ENCODE measurements at places on chromosomes 3 and 15.
A peak's percentile ranks its signal among the peaks of the same experiment; 100 is the strongest.

DNA sequence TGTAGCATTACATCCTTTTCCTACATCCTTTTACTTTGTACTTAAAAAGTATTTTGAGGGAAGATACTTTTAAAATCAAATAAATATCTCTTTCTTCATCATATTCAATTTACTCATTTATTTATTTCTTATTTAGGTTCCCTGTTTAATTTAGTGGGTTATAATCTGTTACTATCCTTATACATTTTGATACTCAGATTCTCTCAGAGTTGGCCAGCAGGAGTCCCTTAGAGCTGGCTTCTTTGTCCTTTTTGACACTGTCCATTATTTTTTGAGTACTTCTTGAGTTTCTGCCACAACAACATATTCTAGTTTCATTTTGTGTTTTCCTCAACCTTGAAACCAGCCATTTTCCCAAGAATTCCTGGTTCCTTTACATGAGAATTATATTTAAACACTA lies 111.6 kb upstream of the DCBLD2 start:
- no peak for DNase-seq

- DNase-seq = no peak
These were observed 36.2 kb downstream of the RBPMS2 start for GRCh38 chr15:64739156-64739555.

- DNase-seq = no peak
These were observed 54.9 kb downstream of the OCA2 start for GRCh38 chr15:28044121-28044672.

- DNase-seq = no peak
These were observed 165.7 kb downstream of the P3H2 start for GRCh38 chr3:189954733-189955665.

DNA sequence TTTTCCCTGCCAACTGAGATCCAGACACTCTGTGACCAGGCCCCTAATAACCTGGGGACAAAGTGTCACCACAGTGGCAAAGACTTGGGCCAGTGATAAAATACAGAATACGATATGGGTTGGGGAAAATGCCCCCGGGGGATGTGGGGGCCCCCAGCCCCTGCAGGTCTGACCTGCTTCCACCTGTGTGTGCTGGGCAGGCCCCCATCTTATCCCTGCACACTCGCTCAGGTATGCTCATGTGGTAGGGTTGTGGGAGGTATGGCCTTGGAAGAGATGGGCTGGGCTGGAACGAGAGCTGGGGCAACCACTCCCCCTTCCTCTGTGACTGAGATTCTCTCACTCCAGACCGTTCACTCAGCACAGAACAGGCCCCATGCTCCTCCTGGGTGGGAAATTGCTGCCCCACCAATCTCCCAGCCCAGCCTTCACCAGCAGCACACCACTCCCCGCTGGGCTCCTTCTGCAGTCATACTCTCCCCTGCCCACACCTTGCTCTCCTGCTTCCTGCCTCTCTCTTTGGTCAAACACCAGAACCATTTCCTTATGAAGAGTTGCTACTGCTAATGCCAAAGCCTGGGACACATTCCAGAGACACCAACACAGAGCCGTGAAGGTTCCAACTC lies 9.6 kb upstream of the CPEB1 start:
- no peak for DNase-seq

- DNase-seq = peak; percentile 29
These were observed 17.1 kb upstream of the SKIC8 start for GRCh38 chr15:78316283-78317083.

GRCh38 chr15:32034106-32034505 lies 3.8 kb downstream of the CHRNA7 start:
- DNase-seq = no peak

- DNase-seq = no peak
These were observed 257.9 kb upstream of the RBMS3 start for GRCh38 chr3:29022976-29023375.

- no peak for DNase-seq
These were observed 90.6 kb upstream of the MYZAP start for GRCh38 chr15:57500979-57501576.

DNA sequence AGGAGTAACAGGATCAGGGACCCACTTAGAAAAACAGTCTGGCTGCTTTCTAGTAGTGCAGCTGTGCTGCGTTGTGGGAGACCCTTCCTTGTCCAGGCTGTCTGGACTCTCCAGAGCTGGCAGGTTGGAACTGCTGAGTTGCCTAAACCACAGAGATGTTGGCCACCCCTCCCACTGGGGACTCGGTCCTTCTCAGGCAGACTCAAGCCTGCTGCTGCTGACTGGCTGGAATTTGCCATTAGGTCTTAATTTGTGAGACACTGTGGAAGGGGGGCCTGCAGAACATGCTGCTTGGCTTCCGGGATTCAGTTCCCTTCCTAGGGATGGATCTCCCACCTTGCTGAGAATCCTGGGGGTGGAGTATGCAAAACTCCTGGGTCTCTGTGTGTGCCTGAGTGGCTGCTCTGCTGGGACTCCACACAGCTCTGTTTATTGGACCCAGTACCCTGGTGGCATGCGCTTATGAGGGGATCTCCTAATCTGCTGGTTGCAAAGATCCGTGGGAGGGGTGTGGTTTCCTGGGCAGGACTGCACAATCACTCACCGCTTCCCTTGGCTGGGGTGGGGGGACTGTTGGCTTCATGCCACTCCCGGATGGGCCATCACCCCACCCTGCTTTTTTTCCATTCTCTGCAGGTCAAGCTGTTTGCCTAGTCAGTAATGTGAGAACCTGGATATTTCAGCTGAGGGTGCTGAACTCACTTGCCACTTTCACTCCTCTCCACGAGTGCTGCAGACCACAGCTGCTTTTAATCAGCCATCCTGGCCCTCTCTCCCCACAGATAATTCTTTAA lies 150.5 kb downstream of the CFAP20DC start:
- DNase-seq = no peak

DNA sequence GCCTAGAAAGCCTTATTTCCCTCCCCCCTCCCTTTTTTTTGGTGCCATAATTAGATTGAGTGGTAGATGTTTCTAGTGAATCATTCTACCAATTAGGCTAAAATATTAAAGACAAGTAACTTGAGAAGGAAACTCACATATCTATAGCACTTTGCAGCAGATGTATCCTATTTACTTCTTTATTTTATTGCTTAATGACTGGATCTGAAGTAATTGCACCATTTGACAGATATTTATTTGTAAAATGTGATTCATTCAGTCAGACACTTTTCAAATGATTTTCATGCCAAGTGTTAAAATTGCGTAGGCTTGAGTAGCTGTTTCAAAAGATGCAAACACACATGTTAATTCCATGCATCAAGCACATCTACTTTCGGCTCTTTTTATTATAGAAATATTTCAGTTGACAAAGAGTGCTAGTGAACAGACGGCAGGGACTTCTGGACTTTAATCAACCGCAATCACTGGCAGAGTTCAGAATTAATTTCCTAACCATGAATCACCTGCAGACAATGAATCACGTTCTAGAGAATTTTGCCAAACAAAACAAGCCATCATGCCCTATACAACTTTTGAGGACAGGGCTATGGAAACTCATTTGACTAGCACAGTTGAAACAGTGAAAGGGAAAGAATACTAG lies 636.8 kb downstream of the MECOM start:
- DNase-seq = peak; percentile 92

DNA sequence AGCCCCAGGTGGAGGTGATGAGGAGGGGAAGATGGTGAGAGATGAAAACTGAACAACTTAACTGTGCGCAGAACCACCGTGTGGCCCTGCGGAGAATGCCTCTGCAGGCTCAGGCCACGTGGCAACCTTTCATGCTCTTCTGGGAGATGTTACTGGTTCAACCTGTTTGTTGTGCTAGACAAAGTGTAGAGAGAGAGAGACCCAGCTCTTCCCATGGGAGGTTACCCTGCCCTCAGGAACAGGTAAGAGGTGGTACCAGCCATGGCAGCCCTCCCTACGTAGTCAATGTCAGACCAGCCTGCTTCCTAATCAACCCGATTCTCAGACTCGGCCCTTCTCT lies 37.0 kb upstream of the HACD2 start:
- DNase-seq = no peak

DNA sequence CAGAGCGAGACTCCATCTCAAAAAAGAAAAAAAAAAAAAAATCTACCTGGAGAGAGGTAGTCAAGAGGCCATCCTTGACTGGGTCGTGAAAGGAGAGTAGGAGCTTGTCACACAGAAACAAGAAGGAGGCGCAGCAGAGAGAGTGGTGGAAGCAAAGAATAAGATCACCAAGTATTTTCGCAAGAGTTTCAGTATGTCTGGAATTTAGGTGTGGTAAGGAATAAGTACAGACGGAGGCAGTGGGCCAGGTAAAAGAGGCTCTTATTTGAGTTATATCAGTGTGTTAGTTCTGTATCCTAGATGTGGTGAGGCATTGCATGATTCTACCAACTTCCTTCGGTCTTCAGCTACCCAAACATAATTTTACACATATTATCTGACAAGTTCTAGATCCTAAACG lies 14.6 kb upstream of the ATP10A start:
- DNase-seq = no peak

GRCh38 chr15:64288999-64289398 lies 67.0 kb downstream of the CSNK1G1 start:
- no peak for DNase-seq

- DNase-seq = no peak
These were observed 1.3 kb downstream of the STAG1 start for GRCh38 chr3:136750897-136751315.

GRCh38 chr3:67094774-67095173 lies 96.7 kb downstream of the KBTBD8 start:
- no peak for DNase-seq

GRCh38 chr3:113535898-113536297 lies 3.5 kb downstream of the SIDT1 start:
- no peak for DNase-seq

- DNase-seq = no peak
These were observed 327.1 kb upstream of the SLCO3A1 start for GRCh38 chr15:91526424-91526823.

- DNase-seq = no peak
These were observed 127.9 kb downstream of the MITF start for GRCh38 chr3:69866988-69867720.

- DNase-seq = no peak
These were observed 97.6 kb downstream of the LSM3 start for GRCh38 chr3:14275962-14276909.

DNA sequence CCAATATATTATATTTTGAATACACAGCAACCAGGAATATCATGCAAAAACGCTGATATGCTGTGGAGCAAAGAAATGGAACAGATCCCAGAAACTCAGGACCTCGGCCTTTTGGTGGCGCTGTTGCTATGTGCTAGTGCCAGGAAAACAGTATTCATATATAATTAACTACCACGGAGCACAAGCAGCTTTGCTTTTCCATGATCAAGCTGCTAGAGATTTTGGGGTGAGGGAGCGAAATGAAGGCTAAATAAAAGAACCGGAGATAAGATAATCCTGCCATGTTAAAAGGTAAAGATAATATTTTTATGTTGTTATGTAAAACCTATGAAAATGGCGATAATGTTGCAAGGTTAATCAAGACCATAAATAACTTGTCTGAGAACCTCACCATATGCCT lies 157.7 kb upstream of the FAM3D start:
- no peak for DNase-seq

DNA sequence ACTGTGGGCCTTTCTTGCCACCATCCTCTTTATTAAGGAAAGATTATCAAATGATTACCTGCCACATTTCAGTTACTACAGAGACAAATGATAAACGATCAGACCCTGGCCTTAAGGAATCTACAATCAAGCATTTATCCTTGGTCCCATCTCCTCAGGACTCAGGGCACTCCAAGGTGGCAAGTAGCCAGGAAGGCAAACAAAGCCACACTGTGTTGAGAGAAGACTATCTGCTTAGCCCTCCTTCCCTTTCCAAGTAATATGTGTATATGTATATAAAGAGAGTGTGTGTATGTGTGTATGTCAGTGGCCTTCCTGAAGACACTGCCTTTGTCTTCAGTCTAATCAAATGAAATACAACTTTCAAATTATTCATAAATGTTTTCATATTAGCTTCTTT lies 490.1 kb upstream of the ATP11B start:
- DNase-seq = no peak

DNA sequence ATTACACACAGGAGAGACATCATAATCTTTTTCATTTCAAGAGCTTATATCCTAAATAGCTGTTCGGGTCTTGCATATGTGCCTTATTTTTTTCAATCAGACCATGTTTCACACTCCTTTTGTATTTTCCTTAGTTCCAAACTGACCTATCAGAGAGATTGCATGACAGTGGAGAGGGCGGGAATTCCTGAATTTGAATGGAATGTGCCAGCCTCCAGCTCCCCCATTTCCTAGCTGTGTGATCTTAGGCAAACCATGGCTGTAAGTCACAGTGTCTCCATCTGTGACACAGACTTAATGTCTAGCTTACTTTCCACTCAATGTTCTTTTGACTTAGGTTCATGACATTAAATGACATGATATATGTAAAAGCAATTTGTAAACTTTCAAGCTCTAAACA lies 62.0 kb upstream of the CSTA start:
- no peak for DNase-seq

DNA sequence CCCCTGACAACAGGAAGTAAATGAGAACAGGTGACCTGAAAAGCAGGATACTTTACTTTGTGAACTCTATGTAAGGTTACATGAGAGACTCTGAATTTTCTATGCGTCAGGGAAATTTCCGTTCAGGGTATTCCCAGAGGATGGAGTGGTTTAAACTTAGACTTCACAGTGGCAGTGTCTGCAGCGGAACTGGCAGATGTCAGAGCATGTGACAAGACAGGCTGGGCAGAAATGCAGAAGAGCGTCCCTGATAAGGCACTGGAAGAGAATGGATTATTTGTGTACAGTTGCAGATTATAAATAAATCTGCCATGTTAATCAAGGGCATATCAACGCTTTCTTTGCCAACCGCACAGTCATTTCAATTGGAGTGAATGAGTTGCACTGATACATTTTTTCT lies 598.4 kb upstream of the ZNF717 start:
- DNase-seq = no peak

DNA sequence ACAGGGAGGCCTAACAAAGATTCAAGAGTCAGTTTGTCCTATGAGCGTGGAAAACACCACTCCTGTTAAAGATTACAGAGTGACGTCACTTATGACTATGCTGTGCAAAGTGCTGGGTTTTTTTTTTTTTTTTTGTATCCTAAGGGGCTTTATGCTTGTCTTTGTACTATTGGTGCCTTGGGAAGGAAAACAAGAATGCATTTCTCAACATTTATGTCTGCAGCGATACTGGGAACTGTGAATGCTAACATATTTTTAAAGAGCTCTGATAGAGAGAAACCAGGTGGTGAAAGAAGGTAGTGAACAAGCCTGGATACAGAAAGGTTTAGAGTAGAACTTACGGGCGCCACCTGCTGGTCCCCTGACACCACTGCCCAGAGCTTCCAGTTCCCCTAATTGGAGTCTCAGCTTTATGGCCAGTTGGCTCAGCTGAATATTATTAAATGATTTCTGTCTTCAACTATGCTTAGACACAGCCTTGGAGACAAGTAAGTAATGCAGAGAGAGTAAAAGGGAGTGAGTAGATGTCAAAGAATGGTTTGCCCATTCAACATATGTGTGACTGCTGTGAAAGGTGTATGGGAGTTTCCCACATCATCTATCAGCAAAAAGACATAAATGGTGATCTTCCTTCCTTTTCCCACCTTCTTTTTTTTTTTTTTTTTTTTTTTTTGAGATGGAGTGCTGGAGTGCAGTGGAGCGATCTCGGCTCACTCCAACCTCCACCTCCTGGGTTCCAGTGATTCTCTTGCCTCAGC lies 807.9 kb upstream of the CFAP20DC start:
- no peak for DNase-seq

- DNase-seq = no peak
These were observed 175.1 kb upstream of the CTNNB1 start for GRCh38 chr3:41024031-41024836.

- DNase-seq = no peak
These were observed 71.8 kb downstream of the KLF15 start for GRCh38 chr3:126285369-126285768.

- DNase-seq = no peak
These were observed 101.8 kb downstream of the TPRA1 start for GRCh38 chr3:127488740-127489139.

- DNase-seq = no peak
These were observed 3.9 kb downstream of the HSPBAP1 start for GRCh38 chr3:122789585-122790273.

Data from NCI-H1436 treated with DMSO at 0.1 percent for 48 hours (cell line).